Activated B cell treated with CpG ODN at 0.5 μM for 24 hours (primary cell): ENCODE measurements at places on chromosomes 4 and X.

DNA sequence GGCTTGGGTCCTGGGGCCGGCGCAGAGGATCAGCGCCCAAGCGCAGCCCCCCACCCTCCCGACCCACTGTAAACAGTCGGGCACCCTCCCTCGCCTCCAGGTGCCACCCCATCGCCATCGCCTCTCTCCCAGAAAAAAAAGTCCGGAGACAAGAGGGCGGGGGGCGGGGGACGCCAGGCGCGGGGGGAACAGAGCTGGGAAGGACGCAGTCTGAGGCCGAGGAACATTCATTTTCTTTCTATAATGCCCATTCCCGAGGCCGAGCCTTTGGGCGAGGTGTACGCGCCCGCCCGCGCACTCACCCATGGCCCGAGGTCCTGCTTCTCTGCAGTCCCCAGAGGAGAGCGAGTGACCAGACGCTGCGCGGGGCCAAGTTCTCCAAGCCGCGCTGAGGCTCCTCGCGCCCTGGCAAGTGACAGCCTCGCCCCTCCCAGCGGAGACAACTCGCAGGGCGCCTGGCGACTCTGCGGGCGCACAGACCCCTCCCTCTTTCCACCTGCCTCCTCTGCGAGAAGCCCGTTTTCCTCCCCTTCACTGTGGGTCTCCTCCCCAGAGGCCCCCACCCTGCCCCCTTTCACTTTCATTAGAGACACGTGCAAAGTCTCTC lies 63.5 kb upstream of the WDR17 start:
- DNase-seq: peak; percentile 25

GRCh38 chrX:125004799-125005198 lies 314.9 kb upstream of the TEX13C start:
- DNase-seq: no peak

GRCh38 chrX:18949291-18949943 lies 34.5 kb downstream of the PHKA2 start:
- no peak for DNase-seq

- no peak for DNase-seq
Observed at GRCh38 chrX:123060986-123061385, 123.1 kb upstream of the GRIA3 start.

DNA sequence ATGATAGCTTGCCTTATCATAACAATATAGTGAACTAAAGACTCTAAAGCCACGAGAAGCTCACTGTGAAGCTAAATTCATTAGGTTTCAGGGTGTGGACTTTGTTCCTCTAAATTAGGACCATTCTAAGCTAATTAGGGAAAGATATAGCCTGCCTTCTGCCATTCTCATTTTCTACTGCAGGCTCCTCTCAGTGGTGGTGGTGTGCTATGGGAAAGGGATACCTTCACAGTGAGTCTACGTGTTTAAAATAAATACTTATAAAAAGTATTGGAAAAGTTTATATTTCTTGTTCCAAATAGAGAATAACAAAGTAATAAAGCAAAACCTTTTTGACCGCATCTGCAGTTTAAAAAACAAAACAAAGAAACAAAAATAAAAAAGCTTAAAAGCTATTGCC lies 327.7 kb downstream of the PAPSS1 start:
- DNase-seq: no peak

- no peak for DNase-seq
Observed at GRCh38 chrX:128543114-128543513, 490.9 kb upstream of the ACTRT1 start.

GRCh38 chrX:39519030-39519488 lies 578.7 kb downstream of the BCOR start:
- DNase-seq: no peak

GRCh38 chr4:25943312-25943711 lies 29.3 kb downstream of the SMIM20 start:
- DNase-seq: no peak

DNA sequence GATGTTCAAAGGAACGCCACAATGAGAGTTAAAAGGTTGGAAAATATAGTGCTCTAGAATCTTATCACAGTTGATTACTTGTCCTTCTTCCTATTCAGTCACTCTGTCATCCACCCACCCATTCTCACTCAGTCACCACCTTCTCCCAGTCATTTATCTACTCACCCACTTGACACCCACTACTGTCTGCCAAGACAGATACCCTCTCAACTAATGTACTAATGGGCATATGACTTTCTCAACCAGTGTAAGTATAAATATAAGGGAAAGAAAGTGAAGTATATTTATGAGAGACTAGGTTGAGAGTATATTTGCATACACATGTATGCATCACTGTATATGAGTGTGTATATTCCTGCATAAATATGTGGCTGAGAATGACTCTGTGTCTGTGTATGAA lies 20.0 kb downstream of the MID2 start:
- no peak for DNase-seq

DNA sequence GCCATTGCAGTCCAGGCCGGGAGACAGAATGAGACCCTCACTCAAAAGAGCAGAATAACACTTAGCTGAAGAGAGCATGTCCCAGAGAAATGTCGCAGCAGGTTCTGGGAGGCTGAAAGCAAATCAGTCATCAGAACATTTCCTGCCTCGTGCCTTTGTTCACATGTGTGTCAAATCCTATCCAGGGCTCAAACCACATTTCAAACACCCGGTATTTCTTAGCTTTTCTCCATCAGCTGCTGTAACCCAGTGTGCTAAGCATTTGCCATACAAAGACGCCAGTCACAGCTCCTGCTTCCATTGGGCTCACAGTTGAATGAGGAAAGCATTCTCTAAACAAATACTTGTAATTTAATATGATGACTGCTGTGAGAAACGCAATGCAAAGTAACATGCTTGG lies 6.0 kb downstream of the PALLD start:
- no peak for DNase-seq

GRCh38 chr4:76958891-76959290 lies 9.3 kb downstream of the SEPTIN11 start:
- DNase-seq: no peak

DNA sequence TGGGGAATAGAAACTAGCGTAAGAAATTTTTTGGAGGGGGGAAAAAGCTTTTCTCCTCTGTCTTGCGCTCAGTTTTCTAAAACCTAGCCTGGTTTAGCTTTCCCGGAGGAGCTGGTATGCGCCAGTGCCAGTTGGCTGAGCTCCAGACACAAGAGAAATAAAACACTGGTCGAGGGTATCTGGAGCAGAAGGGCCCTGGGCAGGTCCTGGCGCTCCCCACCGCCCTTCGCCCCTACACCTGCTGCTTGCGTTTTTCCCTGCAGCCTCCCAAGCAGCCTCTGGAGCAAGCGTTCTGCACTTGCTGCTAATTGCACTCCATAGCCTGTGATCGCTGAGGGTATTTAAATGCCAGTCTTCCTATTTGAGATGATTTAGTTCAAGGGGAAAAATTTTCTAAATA lies 816 bp downstream of the EREG start:
- no peak for DNase-seq

DNA sequence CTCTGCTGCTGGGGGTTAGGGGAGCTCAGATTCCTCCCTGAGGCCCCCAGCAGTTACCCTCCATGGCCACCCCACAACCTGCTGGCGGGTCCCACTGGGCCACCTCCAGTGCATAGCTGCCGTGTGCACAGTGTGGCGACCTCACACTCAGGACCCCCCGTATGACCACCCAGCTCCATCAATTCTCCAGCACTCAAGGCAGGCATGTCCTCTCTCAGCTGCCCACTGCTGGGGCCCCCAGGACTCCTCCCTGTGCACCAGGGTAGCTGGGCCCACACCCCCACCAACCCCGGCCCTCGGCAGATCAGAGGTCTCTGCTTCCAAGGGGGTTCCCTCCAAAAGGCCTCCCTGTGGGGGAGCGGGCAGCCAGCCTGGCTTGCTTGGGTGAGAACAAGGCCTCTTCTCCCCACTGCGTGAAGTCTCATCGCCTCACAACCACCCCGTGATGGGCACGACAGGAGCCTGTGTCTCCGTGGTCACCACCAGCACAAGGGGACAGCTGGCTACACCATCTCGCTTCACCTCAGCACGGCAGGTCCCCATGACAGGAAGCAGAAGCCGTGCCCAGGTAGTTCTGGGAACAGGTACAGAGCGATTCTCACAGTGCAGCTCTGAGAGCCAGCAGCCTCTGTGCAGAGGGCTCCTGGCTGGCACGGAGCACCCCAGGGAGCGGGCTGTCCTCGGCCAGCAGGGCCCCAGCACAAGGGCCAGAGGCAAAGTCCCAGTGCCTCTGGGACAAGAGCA lies 4.6 kb upstream of the HAUS3 start:
- DNase-seq: peak; percentile 13

DNA sequence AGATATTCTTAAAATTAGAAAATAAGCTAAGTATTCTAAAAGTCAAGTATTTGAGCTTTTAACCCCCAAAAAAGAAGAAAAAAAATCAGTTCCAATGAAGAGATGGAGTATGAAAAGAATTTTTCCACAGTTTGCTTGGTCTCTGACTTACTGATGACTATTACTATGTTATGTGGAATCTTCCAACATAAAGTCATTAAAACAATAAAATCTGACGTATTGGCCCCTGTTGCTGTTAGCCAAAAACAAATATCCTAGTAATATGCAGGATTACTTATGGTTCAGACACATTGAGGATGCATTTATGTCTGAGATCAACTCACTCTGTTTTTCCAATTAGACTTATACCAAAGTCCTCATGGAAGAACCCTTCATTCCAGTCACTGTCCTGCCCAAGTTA lies 517.2 kb upstream of the ADGRL3 start:
- no peak for DNase-seq

DNA sequence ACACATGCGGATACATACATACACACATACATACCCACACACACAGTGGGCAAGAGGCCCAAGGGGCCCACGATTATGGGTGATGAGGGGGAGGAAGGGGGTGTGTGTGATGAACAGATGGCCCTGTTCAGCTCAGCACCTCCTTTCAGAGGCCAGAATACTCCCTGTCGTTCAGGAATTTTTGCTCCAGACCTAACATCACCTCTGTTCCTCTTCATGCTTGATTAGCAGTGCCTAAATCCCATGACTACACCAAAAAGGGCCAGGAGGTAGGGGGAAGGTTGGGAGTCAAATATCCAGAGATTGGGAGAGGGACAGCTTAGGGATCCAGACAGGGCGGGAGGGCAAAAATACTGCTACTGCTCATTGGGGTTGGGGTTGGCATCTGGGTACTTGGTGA lies 42.7 kb downstream of the SMC1A start:
- DNase-seq: no peak

GRCh38 chr4:180134091-180134866 lies 2108.9 kb upstream of the TENM3 start:
- DNase-seq: no peak

DNA sequence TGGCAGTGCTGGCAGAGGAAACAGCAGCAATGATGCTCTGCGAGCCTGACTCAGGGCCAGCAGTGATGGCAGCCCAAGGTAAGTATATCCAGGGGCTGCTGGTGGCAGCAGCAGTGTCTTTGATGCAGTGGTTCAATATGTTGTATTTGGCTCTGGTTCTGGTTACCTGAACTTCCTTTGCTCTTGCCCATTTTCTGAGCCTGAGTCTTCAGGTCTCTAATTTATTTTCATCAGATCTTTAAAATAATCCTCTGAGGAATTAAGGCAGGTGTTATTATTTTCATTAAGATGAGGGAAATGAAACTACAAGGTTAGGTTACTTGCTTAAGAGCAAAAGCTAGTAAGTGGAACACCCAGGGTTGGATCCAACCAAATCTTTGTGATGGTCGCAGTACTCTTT lies 102.8 kb upstream of the BMP2K start:
- no peak for DNase-seq

- DNase-seq: no peak
Observed at GRCh38 chr4:1591107-1591506, 93.0 kb downstream of the FAM53A start.

DNA sequence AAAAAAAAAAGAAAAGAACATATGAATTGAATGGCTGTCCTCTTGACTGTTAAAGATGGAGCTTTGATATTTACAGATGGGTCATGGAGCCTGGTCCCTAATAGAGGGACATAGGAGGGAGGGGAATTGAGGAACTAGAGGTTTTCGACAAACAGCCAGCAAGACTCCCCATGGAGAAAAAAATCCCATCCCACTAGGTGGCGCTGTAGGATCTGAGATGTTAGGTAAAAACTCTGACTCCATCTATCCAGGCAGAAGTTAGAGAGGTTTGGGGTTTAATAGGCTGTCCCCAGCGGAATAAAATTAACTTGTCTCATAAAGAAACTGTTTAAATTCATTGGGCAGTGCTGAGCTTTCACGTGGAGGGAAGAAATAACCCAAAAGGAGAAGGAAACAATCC lies 45.9 kb downstream of the HMGB2 start:
- DNase-seq: no peak

DNA sequence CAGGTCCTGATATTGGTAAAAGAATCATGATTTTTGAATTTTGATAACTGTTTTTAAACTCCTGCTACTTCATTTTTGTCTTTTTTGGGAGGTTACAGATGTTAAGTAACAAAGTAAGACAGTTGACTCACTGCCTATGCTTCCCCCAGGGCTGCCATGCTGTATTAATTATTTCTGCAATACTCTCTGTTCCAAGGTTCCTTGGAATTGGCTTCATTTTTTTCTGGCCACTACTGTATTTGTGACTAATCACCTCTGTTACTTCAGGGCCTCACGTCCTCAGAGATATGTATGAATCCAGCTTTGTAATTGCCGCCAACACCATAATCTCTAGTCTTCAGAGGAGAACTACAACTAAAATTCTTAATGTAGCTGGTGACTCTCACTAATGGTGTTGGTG lies 1729.3 kb downstream of the C4orf33 start:
- no peak for DNase-seq

- DNase-seq: no peak
Observed at GRCh38 chrX:9866633-9867032, 80.4 kb downstream of the SHROOM2 start.

DNA sequence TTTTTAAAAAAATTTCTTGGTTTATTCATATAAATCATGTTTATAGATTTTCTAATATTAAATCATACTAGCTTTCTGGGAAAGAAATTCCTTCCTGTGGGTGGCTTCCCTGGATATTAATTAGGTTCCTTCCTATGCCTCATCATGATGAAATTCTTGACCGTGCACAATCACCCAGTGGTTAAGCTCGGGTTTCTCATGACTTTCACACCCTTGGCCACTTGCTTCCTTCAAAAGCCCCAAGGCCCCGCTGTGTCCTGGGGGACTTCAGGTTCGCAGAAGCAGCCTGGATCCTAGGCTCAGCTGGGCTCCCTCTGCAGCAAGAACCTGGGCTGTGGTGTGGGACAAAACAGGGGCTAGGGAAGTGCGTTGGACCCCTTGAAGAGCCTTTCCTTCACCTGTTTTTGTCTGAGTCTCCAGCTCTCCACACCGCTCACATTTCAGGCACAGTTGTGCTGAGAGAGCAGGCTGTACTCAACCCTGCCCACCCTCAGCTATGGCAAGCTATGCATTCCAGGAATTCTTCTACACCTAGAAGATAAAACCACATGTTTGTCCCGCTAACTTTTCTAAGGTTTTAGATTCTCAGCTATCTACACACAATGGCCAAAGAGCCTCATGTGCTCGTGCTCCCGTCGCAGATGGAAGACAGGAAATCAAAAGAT lies 48.9 kb upstream of the TMSB15B start:
- no peak for DNase-seq

DNA sequence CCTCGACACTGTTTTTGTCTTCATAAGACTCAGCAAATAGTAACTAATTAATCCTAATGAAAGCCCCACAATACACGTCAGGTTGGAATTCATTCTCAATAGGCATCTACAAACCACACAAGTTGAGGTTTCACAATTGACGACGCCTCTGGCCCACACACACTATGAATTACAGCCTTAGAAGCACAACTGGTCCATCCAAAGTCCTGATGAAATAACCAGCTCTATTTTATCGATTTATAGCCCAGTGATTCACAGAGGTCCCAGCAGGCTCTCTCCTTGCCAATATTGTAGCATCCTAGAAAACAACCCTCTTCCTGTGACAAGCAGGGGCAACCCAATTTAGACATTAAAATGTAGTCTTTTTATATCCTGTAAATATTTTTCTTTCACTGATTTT lies 112.1 kb downstream of the NR3C2 start:
- DNase-seq: no peak

- no peak for DNase-seq
Observed at GRCh38 chr4:114659386-114660008, 60.9 kb downstream of the UGT8 start.
